ENCODE measurements at places on chromosomes 2 and 18. TPM values are rescaled to one million over a fixed set of nuclear protein-coding genes. Genes with fewer than 3 reads are reported as not detected.

- peak; percentile 50 for DNase-seq
Observed at GRCh38 chr2:209556354-209556961, 132.6 kb downstream of the MAP2 start.

DNA sequence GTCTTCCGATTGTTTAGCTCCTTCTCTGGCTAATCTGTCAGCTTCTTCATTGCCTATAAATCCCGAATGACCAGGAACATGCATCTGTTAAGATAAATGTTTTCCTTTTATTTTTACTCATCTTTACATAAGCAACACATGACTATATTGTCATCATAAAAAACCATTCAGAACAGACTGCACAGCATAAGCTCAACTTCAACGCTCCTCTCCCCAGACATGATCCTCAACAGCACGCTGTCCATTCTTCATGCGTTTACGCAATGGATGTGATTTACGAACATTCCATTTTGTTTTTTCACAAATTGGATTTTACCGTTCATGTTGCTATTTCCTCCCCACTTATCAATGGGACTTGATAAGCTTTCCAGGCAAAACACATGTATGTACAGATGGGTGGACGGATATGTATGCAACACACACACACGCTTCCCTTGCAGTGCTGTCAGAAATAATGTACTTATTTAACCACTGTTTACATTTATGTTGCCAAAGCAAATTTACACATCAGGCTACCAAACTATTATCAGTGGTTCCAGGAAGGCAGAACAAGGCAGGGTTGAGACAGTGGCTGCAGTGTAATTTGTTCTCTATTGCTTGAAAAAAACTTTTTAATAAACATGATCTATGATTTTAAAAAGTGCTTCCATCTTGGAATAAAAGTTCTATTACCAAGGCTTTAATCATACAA is 12.2 kb downstream of the RNASEH1 start:
- no peak for DNase-seq

DNA sequence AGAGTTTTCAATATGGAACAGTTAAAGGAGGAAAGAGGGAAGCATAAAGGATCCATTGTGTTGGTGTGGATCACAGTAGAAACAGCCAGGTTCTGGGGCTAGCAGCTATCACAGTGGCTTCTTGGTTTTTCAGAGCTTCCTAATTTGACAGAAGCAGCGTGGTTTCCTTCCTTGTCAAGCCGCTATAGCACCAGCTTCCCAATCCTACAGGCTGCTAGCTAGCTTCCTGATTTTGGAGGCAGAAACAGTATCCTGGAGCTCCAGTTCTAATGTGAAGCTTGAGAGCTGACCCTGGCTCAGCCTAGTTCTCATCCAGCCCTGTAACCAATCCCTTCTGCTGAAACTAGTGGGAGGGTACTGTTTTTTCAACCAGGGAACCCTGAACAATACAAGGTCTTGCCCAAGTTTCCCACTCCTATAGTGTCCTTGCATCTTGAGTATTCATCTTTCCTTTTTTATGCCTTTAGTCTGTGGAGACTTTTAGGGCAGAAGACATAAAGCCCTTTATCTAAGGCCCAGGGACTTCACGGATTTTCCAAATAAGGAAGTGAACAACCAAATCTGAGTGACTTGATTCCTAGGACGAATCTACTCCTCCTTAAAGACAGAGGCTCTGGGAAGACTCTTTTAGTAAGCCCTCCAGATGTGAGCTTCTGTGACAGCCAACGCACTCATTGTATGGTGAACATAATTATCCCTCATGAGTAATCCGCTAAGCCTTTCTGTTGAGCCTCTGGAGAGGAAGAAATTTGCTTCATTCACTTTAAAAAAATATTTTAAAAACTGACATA is 33.8 kb downstream of the CCDC93 start:
- DNase-seq, result no peak

DNA sequence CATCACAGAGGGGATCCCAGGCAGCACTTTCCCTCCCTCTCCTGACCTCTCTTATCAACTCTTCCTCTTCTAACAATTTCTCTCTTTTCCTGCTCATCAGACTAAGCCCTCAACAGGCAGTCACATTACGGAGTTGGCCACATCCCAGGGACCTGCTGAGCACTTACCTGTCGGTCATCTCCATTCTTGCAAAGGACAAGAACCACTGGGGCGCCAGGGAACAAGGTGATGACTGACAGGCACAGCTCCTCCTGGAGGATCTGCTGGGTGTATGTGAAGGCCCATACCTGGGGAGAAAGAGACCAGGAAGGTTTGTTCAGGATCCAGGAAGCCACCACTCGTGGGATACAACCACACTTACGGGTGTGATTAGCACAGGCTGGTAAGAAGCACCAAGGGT is 104.8 kb upstream of the CAPN13 start:
- no peak for DNase-seq

DNA sequence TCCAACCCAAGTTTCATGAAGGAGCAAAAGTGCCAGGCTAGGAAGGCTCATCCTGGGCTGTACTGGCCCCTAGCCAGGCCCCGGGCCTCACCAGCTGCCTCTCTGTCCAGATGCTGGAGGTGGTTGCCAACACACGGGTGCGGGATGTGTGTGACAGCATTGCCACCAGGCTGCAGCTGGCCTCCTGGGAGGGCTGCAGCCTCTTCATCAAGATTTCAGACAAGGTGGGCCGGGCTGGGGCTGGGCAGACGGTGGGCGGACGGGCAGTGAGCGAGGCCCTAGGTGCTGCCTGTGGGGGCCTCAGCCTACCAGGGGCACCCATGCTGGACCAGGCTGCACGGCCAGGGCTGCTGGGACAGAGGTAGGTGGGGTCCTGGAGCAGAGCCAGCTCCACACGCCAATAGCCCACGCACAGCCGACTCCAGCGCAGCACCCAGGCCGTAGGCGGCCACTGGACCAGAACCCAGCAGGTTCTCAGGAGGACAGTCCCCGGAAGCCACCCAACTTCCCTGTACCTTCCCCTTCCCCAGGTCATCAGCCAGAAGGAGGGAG is 11.8 kb upstream of the GPR17 start:
- peak; percentile 54 for DNase-seq

DNA sequence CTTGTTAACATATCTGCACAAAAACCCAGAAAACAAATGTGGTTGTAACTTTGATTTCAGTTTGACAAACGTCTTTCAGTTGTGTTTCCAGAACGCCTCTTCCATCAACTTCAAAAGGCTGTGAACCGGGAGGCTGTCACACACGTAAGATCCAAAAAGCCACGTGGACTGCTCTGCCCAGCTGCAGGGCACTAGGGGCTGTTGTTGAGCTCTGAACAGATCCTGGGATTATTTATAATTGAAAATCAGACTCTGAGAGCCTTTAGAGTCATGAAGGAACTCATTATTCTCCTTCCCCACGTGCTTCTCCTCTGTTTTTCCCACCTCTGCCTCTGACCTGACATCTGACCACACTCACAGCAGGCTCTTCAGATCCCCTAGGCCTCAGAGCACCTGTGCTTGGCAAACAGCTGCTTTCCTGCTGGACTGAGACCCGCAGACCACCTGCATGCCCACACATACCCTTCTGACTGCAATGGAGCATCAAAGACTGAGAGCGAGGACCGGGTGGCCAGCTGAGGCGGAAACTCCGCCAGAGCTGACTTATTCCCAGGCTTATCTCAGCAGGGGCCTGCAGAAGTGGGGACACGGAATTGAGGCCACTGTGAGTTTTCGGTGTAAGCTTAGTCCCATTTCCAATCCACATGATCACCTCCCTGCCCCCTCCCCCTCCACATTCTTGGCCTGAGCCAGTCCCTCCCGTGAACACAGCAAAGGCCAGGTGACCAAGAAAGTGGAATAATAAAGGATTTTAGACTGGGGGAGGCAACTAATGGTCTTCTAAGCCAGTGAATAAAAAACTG is 114.8 kb downstream of the ATL2 start:
- DNase-seq, result no peak

GRCh38 chr2:99656994-99657393 is 167.2 kb upstream of the REV1 start:
- DNase-seq, result no peak

- DNase-seq, result peak; percentile 19
Observed at GRCh38 chr18:70499218-70499691, 210.4 kb downstream of the SOCS6 start.

Gene PROKR1
- not detected for total RNA-seq

Gene LRRC30
- not detected for total RNA-seq

Gene SERPINB12
- total RNA-seq, result not detected

Gene TCF7L1
- 0.67 TPM for total RNA-seq

Gene AMER3
- total RNA-seq, result not detected

Data from B cell (primary cell).